ENCODE measurements at places on chromosomes 13 and 19.

DNA sequence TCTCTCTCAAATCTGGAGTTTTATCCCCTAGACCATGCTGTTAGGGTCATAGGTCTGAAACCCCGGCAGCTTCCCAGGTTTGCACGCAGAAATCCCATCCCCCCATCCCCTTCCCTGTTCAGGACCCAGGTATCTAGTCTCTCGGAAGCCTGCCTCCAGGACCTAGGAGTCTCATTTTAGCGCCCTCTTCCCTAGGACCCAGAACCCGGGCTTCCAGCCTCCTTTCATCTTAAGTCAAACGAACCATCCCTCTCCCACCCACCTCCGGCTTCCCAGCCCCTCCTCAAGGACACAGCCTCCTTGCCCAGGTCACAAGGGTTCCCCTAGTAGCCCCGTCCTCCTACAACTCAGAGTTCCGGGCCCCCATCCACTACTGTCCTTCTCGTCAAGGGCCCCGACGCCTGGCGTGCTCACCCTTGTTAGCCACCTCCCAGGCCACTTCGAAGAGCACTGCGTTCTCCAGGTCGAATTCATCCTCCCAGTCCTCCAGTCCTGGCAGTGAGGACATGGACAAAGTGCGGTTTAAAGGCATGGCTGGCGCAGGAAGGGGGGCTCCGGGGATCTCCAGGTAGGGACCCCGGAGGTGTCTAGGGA is 431 bp downstream of the GYS1 start:
- no peak for DNase-seq

GRCh38 chr19:16889883-16890460 is 1.2 kb downstream of the F2RL3 start:
- DNase-seq: no peak

DNA sequence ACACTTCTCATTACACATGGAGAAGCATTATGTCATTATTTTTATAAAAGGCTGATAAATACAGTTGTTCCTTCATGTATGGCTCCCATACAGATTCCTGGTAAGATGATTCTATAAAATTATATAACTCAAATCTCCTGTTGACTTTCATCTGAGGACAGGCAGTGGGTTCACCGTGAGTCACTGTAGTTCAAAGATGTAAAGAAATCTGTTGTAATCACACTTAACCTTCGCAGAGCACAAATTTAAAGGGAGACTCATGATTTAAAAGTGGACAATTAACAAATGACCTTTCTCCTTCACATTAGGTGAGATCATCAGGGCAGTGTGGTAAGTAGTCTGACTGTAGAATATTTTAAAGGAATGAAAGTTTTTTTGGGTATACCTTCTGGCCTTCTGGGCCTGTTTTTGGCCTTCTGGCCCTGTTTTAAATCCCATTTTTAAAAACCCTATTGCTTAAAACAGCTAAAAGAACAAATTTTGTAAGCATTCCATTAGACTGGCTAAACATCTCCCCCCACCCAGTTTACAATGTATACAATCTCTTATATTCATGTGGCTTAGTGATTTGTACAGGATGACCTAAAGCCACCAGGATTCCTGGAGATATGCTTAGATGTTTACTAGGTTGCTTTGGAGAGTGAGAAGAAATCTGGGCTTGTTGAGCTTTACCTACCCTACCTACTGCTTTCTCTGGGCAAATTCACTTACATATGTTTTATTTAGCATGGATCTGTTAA is 171.2 kb downstream of the ITGBL1 start:
- no peak for DNase-seq

DNA sequence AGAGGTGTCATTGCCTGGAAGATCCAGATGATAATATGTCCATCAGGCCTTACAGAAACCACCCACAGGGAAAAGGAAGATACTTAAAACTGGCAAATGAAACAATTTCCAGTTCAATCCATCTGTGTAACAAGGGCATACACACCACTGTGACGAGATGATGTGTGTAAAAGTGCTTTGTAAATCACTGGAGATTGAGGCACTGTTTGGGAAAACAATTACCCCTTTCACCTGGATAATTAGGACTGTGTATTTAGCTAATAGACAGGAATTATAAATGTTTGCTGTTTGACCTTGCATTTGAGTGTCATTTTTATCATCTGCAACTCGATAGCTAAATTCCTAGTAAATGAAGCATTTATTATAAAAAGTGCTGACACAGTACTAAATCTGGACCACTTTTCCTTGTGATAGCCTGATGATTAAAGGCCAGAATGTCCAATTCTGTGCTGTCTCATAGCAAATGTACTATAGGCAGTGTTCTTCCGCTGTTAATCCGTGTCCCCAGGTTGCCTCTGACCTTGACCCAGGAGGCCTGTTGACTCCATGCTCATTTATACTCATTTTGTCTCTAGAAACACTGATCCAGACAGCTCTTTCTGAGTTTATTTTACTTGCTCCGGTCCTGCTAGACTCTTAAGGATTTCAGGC is 105.8 kb downstream of the LACC1 start:
- DNase-seq: no peak

DNA sequence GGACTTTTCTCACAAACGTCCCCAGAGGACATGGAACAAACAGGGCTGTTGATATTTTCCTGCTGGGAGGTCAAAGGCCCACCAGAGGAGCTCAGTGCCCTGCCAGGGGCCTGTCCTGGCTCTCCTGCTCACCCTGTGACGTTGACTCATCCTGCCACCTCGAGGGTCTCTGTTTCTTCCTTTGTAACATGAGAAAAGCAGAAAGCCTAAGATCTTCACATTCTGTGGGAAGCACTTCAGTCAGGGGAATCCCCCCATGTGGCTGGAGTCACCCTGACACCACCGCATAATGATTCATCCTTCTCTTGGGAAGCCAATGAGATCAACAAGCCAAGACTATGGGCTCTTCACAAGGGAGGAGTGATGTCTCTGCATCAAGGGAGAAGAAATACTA is 147.9 kb downstream of the KATNAL1 start:
- peak; percentile 54 for DNase-seq

- DNase-seq: no peak
These were observed 11.6 kb upstream of the MZF1 start for GRCh38 chr19:58584498-58585441.

DNA sequence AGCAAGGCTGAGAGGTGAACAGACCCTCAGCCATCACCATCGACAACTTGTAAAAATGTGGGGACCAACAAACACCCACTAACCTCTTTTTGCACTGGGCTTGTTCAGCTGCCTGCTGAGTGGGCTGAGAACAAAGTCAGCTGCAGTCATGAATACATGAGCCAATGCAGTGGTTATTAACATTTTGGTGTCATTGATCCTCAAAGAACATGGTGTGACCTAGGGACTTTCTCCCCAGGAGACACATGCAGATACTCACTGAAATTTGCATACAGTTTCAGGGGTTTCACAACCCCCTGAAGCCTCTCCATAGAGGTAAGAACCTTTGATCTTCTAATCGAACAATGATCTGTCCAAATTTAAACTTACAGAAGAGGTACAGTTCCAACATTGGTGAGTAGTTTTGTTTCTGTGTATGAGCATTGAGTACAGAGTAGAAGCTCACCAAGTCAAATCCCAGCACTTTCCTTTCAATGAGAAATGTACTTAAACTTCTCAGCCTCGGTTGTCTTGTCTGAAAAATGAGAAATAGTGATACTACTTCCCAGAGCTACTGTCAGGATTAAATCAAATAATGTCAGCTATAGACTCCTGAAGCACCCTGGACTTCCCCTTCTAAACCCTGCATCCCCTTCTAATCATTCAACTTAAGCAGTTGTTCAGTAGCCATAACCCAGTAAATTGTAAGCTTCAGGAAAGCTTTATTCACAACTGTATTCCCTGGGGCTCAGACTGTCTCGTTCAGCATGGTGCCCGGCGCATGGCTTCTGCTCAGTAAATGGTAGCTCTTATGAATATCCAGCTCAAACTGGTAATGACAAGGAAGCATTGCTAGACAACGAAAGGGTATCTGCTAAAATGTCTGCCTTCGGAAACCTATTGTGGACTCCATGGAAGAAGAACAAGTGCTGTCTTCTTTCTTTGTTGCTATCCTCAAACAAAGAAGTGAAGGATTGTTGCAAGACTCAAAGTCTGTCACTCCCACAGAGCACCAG is 148.7 kb downstream of the FOXO1 start:
- no peak for DNase-seq

- no peak for DNase-seq
These were observed 21.2 kb downstream of the ZNF787 start for GRCh38 chr19:56099638-56100539.

GRCh38 chr13:39370554-39370953 is 232.4 kb downstream of the LHFPL6 start:
- DNase-seq: peak; percentile 56

- no peak for DNase-seq
These were observed 72.1 kb downstream of the KATNAL1 start for GRCh38 chr13:30235216-30235615.

DNA sequence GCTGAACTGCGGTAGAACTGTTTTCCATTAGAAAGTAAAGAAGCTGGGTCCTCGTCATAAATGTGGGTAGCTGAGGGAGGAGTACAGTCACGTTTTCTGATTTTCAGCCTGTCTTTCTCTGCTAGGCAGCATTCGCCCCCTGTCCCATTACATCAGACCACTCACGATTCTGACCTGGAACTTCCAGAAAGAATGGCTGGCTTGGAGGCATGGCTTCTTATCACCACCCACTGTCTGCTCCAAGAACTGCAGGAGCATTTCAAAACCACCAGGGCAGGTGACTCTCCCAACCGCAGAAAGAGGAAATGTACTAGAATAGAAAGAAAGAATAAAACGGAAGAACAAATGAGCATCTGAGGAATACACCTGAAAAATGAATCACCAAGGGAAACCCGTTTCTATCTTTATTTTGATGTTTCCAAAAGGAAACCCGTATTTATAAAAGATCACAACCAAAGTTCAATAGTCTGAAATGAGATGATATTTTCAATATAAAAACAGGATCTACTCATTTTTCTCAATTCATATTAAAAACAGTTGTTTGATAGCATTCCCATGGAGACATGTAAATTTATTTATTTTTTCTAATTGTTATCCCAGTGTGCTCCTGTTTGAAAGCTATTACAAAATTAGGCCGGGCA is 22.1 kb upstream of the POMP start:
- peak; percentile 47 for DNase-seq

GRCh38 chr19:41298348-41298964 is 11.5 kb upstream of the CCDC97 start:
- DNase-seq: no peak

DNA sequence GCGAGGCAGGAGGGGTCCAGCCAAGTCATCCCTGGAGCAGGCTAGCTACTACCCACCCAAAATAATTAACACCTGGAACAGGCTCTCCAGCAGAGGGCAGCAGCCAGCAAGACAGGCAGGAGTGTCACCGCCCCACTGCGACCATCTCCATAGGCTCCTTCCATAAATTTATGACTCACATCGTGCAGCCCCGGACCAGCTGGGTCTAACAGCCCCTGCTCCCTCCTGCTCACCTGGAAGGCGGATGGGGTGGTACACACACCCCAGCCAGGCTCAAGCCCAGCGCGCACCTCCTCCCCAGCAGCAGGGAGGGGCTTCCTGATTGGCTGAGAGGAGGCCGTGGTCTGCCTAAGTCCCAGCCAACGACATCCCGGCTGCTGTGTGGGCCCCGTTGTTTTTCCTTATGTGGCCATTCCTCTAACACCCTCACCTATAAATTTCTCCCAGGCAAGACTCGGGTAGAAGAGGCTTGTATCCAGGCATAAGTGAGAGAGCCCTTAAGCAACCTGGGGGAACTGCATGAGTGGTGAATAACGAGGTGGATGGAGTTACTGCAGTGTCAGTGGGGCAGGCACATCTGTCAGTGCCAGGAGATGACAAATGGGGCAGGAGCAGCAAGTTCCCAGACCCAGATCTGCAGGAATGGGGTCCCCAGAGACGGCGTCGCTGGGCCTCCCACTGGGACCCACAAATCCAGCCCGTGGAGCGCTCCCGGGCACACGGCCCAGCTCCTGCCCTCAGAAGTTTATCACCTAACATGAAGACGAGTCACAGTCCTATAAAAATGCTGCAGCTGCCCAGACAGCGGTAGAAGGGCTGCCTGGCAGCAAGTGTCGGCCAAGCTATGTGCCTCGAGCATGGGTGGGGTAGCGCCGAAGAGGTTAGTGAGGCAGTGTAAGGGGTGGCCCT is 43.1 kb downstream of the CEBPG start:
- DNase-seq: no peak
